GM04503 (cell line): ENCODE measurements at places on chromosomes 4 and X.
A peak's percentile ranks its signal among the peaks of the same experiment; 100 is the strongest.

DNA sequence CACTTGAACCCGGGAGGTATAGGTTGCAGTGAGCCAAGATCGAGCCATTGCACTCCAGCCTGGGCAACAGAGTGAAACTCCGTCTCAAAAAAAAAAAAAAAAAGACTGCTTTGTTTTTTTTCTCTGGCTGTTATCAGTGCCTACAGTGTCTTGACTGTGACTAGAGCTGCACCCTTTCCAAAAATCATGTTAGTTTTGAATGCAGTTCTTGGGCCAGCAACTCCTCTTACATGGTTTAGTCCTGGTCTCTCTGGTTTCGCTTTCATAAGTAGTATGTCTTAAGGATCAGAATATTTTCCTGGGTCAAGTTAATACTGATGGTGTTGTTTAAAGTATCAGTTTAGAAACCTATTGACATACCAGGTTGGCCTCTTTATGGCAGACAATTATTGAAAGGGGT, 34.2 kb upstream of the NALF2 start:
- DNase-seq = no peak

- no peak for DNase-seq
These were observed 44.0 kb upstream of the IGFBP7 start for GRCh38 chr4:57154191-57154590.

DNA sequence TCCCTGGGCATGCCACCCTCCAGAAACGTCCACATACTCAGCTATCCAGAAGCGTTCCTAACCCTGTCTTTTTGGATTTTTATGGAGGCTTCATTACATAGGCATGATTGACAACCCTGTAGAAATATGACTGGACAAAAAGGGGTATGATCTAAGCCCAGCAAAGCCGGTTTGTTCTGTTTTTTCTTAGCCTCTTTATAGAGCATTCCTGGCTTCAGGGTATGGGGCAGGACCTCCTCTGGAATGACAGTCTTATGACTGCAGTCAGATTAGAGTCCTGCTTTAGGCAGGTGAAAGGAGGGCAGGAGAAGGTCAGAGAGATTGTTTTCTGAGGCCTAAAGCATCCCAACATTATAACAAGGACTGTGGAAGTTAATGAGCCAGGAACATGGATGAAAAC, 137.4 kb downstream of the DCLK2 start:
- DNase-seq = no peak

DNA sequence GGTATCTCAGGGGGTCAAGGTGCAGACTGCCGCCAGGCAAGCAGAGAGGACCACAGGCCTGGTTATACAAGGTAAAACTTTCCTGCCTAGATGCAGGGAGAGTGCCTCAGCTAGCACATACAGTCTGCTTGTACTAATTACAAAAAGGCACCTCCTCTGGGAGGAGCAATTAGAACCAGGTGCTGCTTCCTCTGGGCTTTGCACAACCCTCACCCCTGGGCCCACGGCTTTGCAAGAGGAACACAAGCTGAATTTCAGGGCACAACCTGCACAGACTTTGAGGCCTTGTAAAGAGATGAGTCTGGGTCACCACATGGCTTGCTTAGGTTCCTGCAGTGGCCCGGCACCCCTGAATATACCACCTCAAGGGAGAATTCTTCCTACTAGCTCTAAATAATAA, 9.2 kb upstream of the CITED1 start:
- no peak for DNase-seq

- DNase-seq = no peak
These were observed 286.5 kb downstream of the GLUD2 start for GRCh38 chrX:121333942-121334341.

DNA sequence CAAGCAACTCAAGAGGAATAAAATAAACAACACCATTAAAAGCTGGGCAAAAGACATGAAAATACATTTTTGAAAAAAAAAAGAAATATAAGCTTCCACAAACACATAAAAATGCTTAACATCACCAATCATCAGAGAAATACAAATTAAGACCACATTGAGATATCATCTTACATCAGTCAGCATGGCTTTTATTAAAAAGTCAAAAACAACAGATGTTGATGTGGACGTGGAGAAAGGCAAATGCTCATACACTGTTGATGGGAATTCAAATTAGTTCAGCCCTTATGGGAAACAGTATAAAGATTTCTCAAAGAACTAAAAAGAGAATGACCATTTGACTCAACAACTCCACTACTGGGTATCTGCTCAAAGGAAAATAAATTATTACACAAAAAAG, 59.6 kb downstream of the STK32B start:
- no peak for DNase-seq

DNA sequence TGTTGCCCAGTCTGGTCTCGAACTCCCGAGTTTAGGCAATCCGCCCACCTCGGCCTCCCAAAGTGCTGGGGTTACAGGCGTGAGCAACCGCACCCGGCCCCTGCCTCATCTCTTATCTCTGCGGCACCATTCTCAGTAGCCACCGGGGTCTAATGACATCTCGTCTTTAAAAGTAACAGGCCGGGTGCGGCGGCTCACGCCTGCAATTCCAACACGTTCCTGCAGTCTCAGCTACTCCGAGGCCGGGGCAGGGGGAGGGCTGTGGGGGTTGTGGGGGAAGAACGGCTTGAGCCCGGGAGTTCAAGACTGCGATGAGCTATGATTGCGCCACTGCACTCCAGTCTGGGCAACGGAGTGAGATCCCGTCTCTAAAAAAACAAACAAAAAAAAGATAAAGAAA, 28.8 kb downstream of the ING2 start:
- DNase-seq = no peak

- peak; percentile 51 for DNase-seq
These were observed 21.5 kb downstream of the SLC9A7 start for GRCh38 chrX:46737462-46737861.

DNA sequence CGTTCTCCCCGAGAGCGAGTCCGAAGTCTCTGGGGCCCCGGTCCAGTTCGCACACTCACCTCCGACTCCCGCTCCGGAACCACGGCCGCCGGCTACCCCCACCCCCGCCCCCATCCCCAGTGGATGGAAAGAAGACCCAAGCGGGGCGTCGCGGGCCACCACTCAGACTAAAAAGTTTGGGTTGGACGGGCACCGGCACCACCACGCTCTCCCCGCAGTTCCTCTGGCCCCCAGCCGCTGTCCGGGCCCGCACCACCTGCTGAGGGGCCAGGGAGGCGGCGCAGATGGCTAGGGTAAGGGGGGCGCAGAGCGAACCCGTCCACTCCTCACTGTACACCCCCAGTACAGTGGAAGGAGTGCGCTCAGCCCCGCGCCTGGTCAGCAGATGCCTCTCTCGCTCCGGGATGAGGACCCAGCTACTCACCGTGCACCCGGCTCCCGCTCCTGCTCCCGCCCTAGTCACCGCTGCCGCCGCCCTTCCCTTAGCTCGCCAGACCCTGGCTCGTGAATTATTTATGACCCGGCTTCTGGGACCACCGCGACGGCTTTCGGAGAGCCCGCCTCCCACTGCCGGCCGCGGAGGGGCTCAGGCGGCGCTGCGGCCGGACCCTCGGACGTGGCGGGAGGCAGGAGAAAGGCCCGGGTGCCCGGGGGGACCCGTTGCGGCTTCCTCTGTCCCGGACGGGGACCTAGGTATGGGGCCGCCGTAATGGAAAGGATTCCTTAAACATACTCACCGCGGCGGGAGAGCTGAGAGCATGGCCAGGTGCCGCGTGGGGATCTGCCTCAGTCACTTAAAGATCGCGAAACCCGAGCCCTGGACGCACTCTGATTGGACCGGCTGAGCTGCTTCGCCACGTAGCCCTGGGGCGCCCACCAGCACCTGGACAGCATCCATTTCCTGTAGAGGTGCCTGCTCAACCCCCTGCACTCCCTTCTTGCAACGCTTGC, at the start of gene PROM1:
Gene PROM1, minus strand, starts transcription at position 783 of the 951 bp plus-strand sequence. CDS start 8,117 bp downstream, outside the sequence.
- no peak for DNase-seq

- DNase-seq = no peak
These were observed 11.9 kb downstream of the COPS4 start for GRCh38 chr4:83046693-83047473.

- no peak for DNase-seq
These were observed 7.4 kb downstream of the SNCA start for GRCh38 chr4:89829470-89830138.

DNA sequence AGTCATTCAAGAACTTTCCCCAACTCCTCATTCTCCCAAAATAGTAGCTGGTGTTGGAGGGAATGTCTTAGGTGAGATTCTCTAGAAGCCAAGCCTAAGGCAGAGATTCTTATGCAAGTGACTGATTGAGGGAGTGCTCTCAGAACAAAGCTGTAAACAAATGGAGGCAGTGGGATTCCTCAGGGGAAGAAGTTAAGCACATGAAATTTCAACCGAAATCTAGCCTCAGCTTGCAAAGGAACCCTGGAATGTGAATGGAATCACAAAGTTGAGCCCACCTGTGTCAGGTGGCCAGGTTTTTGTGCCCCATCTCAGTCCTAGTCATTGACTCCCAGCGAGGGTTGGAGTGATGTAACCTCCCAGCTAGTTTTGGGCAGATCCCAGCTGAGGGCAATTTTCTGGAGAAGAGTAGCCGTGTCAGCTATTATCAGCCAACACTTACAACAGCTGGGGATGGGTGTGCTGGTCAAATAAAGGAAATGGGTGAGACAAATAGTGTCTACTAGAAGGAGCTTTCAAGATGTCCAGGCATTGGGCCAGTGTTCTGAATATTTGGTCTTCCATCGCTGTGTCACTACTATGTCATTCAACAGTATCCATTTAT, 29.7 kb upstream of the FGF2 start:
- DNase-seq = peak; percentile 40

DNA sequence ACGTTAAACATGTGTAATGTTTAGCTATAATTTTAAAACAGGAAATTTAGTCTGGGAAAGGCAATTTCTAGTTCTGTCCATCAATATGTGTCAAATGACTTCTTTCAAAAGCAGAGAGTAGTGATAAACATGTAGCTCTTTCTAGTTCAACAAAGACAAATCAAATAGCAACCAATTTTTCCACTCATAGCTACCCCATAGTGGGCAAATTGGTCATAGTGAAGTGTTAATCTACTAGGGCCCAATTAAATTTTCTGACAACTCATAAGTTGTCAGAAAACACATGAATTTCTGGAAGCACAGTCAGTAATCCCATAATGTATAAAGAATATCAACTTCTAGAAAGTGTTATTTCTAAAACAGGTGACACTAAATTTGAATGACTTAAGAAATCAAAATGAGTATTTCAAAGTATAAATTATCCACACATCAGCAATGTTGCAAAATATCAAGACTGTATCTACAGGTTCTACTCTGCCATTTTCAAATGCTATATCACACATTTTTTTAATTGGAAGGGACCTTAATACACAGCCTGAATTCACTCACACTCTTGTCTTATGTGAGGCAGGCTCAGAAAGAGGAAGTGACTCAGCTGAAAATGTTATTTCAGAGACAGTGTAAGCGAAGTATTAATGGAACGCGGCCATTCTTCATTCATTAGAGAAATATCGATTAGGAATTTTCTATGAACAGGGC, 7.7 kb downstream of the OCIAD2 start:
- no peak for DNase-seq

- DNase-seq = no peak
These were observed 22.9 kb upstream of the CXCL13 start for GRCh38 chr4:77582711-77583110.
